Chondrocyte (in vitro differentiated cells): ENCODE measurements at places on chromosomes 4 and X. TPM values are rescaled to one million over a fixed set of nuclear protein-coding genes. Genes with fewer than 3 reads are reported as not detected.

DNA sequence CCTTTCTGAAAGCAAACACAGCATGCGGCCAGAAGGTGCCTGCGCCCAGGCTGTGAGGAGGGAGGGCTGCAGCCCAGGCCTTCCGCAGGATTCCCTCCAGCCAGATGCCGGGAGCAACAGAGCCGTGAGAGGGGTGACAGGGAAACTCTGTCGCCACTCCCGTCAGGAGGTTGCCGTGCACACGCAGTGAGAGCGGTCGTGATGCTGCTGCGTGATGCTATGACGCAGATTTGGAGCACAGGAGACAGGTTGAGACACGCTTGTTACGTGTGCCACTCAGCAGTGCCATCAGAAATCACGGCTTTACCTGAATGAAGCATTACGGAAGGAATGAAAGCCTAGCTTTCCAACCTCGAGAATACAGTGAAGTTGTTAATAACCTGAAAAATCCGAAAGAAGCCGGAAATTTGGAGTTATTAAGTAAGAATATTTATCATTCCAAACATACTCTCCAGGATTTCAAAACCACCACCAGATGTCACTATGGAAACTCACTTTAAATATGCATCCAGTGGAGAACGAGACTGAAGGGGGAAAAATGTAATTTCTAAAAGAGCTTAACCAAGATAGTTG is 54.4 kb downstream of the FAT1 start:
- DNase-seq: no peak

The ARSJ gene
- 38.8 to 80.9 TPM (median 77.7 TPM) in 3 replicates for total RNA-seq

- no peak for DNase-seq
Measured at GRCh38 chr4:55553441-55554201, 6.9 kb upstream of the CLOCK start.

GRCh38 chrX:106220177-106220576 is 52.1 kb downstream of the PWWP3B start:
- DNase-seq: no peak

GRCh38 chr4:183960046-183960420 is 54.9 kb downstream of the STOX2 start:
- no peak for DNase-seq

The GAGE2A gene
- total RNA-seq: not detected in 3 replicates

The NAP1L3 gene
- total RNA-seq: 33.2 to 52.2 TPM (median 35.4 TPM) in 3 replicates

DNA sequence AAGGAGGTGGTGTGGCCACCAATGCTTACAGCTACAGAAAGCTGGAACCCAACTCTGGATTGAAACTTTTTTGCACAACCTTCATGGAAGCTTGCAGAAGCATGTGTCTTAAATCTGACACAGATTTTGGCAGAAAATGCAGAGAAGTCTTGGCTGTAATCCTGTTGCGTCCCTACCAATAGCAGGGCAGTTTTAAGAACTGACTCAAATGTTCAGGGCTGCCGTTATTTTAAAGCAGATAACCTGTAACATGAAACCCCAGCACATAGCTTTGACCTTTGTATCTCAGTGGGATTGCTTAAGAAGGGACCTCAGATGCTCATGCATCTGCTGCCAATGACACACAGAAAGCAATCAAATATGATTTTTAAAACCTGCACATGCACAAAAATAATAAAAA is at the start of gene VEGFD:
TSS of gene VEGFD (minus strand) at position 110 of the 400 bp plus-strand sequence. CDS start 467 bp downstream, outside the sequence.
- no peak for DNase-seq

DNA sequence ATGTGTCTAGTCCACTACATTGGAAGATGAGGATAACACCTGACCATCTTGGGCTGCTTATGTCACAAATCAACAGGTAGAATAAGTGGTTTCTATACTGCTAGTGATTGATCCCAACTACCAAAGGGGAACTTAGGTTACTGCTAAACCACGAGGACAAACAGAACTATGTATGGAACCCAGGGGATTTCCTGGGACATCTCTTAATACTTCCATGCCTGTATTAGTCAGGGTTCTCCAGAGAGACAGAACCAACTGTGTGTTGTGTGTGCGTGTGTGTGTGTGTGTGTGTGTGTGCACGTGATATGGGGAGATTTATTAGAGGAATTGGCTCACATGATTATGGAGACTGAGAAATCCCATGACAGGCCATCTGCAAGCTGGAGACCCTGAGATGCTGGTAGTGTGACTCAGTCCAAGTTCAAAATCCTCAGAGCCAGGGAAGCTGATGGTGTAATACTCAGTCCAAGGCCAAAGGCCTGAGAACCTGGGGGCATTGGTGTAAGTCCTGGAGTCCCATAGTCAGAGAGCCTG is 16.2 kb upstream of the AFF1 start:
- no peak for DNase-seq

DNA sequence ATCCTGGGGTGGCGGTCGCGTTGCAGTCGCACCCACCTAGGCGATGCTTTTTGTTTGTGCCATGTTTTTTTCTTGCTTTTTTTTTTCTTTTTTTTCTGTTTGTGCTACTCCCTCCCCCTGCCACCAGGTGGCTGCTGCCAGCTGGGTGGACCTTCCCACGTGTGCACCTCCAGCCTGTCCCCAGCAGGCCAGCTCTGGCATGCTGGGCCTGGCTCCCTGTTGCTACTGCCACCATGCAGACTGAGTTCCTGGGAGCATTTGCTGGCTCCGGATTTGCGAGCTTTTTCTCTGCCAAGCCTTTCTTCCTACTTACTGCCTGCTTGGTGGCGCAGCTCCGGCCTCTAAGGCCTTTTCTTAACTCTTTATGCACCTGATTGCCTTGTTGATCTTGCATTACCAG is 161.2 kb upstream of the WDFY3 start:
- DNase-seq: peak; percentile 44

DNA sequence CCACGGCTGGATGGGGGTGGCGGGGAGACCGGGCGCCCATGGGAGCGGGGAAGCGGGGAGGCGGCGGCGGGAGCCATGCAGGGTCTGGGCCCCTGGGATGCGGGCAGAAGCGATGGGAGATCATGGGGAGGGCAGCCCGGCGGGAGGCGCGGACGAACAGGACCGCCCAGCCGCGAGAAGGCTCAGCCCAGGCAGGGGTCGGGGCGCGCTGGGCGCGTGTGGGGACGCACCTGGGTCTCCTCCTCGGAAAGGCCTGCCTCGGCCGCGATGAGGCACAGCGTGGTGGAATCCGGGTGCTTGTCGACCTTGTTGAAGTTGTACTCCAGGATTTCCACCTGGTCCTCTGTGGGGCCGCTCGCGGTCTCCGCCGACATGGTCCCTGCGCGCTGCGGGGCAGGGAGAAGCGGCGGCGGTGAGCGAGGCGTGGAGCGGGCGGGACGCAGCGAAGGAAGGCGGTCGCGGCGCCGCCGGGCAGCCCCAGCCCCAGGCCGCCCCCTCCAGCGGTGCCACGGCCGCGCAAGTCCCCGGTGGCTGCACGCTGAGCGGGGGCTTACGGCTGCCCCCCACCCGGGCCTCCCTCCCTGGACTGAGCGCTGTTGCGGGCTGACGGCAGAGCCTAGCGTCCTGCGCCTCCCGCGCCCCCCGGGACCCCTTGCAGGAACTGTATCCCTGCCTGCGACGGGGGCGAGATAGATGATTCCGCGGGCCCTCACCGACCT is 25.3 kb downstream of the HOPX start:
- DNase-seq: no peak

DNA sequence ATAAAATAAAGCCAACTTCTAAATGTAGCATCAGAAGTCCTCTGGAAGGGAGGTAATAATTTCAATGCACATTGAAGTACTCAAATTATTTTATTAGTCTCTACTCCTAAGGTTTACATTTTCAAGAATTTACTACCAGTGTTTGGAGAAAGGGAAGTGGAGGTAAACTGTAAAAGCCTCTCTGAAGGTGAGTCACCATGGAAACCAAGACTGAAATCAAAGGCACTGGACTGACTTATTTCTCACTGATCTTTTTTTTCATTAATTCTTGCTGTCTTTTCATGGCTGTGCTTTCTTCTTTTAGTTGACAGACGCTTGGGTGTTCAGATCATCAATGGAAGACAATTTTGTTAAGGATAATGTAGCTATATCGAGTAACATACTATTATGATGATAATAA is 9.7 kb downstream of the SLC39A8 start:
- no peak for DNase-seq

- no peak for DNase-seq
Measured at GRCh38 chr4:130449741-130450140, 1353.8 kb downstream of the C4orf33 start.

GRCh38 chrX:37910186-37910585 is 62.8 kb upstream of the DYNLT3 start:
- no peak for DNase-seq
